Breast epithelium (tissue), 4 donors: ENCODE measurements at places on chromosomes 4 and X. TPM values are rescaled to one million over a fixed set of nuclear protein-coding genes. Genes with fewer than 3 reads are reported as not detected.
A peak's percentile ranks its signal among the peaks of the same experiment; 100 is the strongest.

GRCh38 chr4:176319151-176319703 is 539 bp upstream of the SPCS3 start:
- no peaks in the 10 kb centered on the region for H3K27me3 ChIP-seq
- H3K4me3 ChIP-seq = peak overlapping the region; percentile 94
- H3K36me3 ChIP-seq = no peaks in the 10 kb centered on the region
- peak overlapping the region; percentile 86 for H3K27ac ChIP-seq
- H3K4me1 ChIP-seq = no peaks in the 10 kb centered on the region

DNA sequence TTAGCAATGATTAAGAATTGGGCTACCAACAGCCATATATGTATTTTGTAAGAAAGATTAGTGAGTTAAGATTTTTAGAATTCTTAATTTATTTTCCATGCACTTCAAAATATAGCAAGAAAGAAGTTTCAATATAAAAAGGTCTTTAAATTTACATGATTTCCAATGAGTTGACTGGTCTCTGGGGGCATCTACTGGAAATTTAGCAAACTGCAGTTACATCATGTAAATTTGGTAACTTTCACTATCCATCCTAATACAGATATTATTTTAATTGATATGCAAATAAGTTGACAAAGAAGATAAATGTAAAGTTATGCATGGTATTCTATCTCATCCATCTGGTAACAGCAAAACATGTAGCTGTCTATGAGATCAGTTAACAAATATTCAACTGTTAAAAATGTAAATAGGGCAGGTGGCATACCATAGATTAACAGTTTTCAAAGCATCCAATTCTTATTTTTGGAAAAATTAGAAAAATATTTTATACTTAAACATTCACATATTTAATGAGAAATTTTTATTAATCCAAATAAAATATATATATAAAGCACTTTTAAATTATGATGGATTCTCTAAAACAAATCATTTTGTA is 29.1 kb downstream of the TTC29 start:
- H3K27me3 ChIP-seq = no peaks in the 10 kb centered on the region
- no peaks in the 10 kb centered on the region for H3K4me1 ChIP-seq
- H3K4me3 ChIP-seq = no peak overlapping the region

DNA sequence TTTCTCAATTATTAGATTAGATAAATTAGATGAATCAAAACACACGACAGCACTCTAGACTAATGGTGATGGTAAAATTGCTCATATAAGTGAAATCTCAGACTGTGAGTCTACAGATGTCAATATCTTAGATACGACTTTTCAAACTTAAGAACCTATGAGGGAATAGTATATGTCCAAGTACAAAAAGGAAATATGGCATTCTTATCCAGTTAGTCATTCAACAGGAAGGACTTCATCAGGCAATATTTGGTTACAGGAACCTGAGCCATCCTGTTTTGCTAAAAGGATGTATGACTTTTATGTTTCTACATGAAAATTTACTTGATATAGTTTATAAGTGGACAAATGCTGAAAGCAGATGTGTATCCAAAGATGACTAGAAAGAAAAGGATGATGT is 107.0 kb downstream of the CT47B1 start:
- H3K27ac ChIP-seq = no peak overlapping the region
- DNase-seq = no peak

- no peak overlapping the region for H3K4me3 ChIP-seq
- no peaks in the 10 kb centered on the region for H3K4me1 ChIP-seq
- DNase-seq = no peak
- H3K27me3 ChIP-seq = peaks cover 18% of the 10 kb centered on the region
- no peaks in the 10 kb centered on the region for H3K36me3 ChIP-seq
These were observed 28.6 kb downstream of the AMER1 start for GRCh38 chrX:64176876-64177275.

Gene HAUS7
- total RNA-seq = 21.9 TPM

Gene MTNR1A
- not detected for total RNA-seq

Gene SSX3
- total RNA-seq = not detected

DNA sequence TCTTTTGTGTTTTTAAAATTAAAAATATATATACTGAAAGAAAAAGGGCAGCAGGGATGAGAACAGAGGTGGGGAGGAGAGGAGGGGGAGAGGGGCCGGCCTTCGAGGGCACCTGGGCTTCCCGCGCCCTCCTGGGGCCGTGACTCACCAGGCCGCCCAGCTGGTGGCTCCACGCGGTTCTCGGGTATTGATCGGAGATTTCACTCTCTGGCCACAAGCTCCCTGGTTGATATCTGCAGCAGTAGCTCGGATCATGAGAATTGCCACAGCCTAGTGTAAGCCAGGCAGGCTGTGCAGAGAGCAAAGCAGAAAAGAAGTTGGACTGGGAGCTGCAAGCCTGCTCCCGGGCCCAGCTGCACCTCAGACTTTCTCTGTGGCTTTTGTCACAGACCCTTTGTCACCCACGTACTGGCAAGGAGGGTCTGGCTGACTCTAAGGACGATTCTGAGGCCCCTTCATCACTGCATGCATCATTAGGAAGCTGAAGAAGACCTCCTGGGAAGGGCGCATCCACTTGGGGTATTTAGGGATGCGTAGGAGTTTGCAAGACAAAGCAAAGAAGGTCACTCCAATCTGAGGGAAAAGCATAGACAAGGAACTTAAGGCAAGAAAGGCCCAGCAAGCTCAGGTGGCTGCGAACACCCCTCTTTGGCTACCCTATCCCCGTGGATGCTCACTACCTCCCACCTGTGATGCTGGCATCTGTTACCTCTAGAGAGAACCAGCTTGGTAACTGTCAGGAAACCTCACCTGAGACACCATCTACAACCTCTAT is 71.7 kb downstream of the CPZ start:
- no peaks in the 10 kb centered on the region for H3K36me3 ChIP-seq
- no peak overlapping the region for H3K4me3 ChIP-seq
- no peaks in the 10 kb centered on the region for H3K4me1 ChIP-seq
- no peak overlapping the region for H3K27ac ChIP-seq
- H3K27me3 ChIP-seq = peaks cover 18% of the 10 kb centered on the region

GRCh38 chr4:183714626-183715025 is 55.5 kb downstream of the TRAPPC11 start:
- no peak overlapping the region for H3K27ac ChIP-seq
- no peak for DNase-seq
- no peak overlapping the region for H3K4me3 ChIP-seq
- no peaks in the 10 kb centered on the region for H3K4me1 ChIP-seq
- no peaks in the 10 kb centered on the region for H3K27me3 ChIP-seq
- H3K36me3 ChIP-seq = no peaks in the 10 kb centered on the region

DNA sequence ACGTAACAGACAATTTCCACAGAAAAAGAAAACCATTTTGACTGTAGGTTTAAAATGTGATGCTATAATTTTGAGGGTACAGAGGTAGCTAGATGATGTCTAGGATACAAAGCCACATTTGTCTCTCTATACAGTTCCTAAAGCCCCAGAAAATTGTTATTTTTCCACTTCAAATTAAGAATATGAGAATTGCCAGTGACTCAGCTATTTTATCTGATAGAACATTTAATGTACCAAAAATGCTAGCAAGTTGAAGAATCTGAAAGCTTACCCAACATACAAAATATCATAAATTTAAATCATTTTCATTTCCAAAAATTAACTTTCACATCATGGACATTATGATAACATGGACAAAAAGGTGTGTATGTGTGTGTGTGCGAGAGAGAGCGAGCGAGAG is 148.0 kb downstream of the CAMK2D start:
- no peaks in the 10 kb centered on the region for H3K36me3 ChIP-seq
- peaks cover 8% of the 10 kb centered on the region for H3K4me1 ChIP-seq
- no peak overlapping the region for H3K27ac ChIP-seq
- DNase-seq = no peak

Gene ATP7A
- 23.7 TPM for total RNA-seq

- no peaks in the 10 kb centered on the region for H3K27me3 ChIP-seq
- no peaks in the 10 kb centered on the region for H3K36me3 ChIP-seq
- DNase-seq = no peak
These were observed 170.4 kb downstream of the SMIM20 start for GRCh38 chr4:26084414-26084813.

GRCh38 chr4:112518675-112519074 is 2.7 kb upstream of the NEUROG2 start:
- no peaks in the 10 kb centered on the region for H3K36me3 ChIP-seq
- H3K27me3 ChIP-seq = peaks cover 98% of the 10 kb centered on the region
- H3K27ac ChIP-seq = no peak overlapping the region
- no peak for DNase-seq

DNA sequence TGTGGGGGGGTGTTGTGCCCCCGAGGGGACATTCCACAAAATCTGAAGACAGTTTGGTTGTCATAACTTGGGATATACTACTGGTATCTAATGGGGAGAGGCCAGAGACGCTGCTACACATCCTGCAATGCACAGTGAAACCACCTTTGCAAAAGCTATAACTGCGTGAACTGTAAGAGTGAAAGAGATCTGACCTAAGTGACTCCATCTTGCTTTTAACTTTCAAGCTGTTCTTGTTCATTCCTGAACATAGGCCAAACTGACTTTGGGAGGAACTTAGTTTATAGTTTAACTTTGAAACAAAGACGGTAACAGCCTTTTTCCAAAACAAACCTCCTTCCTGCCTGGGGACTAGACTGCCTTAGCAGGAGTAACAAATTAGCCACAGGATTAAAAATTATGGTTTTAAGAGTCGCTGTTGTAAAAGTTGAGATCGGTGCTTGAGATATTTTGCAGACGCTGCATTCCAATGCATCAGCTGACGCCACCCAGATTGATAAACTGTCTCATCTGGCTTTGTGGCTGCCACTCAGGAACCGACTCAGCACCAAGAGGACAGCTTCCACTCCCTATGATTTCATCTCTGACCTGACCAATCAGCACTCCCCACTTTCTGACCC is 70.9 kb downstream of the ATXN3L start:
- H3K4me1 ChIP-seq = no peaks in the 10 kb centered on the region
- DNase-seq = no peak
- H3K27me3 ChIP-seq = peaks cover 18% of the 10 kb centered on the region
- H3K36me3 ChIP-seq = no peaks in the 10 kb centered on the region

Gene CT45A2
- not detected for total RNA-seq

- H3K4me3 ChIP-seq = no peak overlapping the region
- H3K27me3 ChIP-seq = no peaks in the 10 kb centered on the region
- DNase-seq = peak; percentile 79
- H3K36me3 ChIP-seq = no peaks in the 10 kb centered on the region
These were observed 46.4 kb upstream of the PARM1 start for GRCh38 chr4:74886484-74886883.

DNA sequence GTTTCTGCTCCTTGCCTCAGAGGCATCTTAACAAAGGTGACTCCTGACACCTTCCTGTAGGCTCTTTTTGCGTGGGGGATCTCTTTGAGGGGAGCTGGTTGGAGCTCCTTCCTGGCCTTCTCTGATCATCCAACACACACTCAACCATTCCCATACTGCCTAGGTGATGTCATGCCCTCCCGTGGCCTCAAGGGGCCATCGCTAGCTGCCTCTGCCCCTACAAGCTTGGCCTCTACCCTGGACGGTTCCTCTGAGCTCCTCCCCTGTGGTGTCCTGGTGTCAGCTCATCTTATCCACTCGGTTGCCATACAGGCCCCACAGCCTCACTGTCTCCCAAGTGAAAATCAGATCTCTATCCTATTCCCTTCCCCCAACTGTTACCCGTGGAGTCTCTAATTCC is 13.7 kb upstream of the ZNF185 start:
- no peak overlapping the region for H3K27ac ChIP-seq
- peaks cover 53% of the 10 kb centered on the region for H3K27me3 ChIP-seq
- no peaks in the 10 kb centered on the region for H3K4me1 ChIP-seq
- H3K36me3 ChIP-seq = no peaks in the 10 kb centered on the region
- no peak overlapping the region for H3K4me3 ChIP-seq
- no peak for DNase-seq

Gene PPP1R2C
- total RNA-seq = not detected

DNA sequence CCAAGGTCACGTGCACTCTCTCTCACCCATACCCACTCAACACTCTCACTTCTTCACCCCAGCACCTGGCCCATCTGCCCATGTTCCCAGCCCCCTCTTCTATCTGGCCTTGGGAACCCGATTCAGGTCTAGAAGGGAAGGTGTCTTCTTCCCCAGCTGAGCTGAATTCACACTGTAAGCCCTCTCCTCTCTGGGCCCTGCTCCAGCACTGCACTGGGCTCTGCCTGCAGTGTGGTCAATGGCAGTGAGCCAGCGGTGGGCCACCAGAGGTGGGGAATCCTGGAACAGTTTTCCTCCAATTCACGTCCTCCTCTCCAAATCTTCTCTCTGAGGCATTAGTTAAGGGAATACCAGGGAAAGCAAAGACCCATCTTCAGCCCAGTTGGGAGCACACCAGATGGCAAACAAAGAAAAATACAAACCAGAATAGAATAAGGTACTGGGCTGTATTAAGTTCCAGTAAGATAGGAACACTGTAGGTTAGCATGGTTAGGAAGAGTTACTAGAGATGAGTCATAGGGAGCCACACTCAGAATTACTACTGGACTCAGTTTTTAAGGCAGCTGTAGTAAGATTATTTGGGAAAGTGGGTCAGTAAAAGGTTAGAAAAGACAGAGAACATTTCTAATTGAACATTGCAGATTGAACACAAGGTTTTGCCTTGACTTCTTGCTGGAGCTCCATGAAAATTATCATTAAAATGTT is 5.0 kb downstream of the AWAT2 start:
- H3K4me3 ChIP-seq = no peak overlapping the region
- DNase-seq = no peak
- H3K27ac ChIP-seq = no peak overlapping the region
- H3K4me1 ChIP-seq = no peaks in the 10 kb centered on the region
- no peaks in the 10 kb centered on the region for H3K27me3 ChIP-seq

GRCh38 chrX:21926527-21927278 is 13.8 kb upstream of the SMS start:
- peaks cover 11% of the 10 kb centered on the region for H3K27me3 ChIP-seq
- no peak overlapping the region for H3K4me3 ChIP-seq
- no peaks in the 10 kb centered on the region for H3K4me1 ChIP-seq
- DNase-seq = no peak

Gene PRKG2
- total RNA-seq = 1.2 TPM

DNA sequence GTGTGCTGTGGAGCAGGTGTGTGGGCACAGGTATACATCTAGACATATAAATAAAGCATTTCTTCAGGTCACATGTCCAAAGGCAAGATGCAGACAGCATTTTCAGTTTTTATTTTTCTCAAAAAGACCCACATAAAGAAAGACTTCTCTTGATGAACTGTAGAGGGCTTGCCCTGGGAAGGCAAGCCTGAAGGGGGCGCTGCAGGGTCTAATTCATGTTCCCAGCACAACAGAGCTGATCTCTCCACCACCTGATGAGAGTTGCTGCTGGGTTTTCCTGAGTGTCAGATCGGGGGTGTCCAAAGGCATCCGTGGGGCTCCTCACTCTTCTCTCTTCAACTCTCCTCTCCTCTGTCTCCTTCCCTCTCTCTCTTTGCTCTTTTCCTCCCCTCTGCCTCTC is 26.6 kb downstream of the ADRA2C start:
- H3K36me3 ChIP-seq = no peaks in the 10 kb centered on the region
- H3K27me3 ChIP-seq = peaks cover 18% of the 10 kb centered on the region
- no peak overlapping the region for H3K4me3 ChIP-seq
- H3K27ac ChIP-seq = no peak overlapping the region

Gene MCF2
- not detected for total RNA-seq
